ENCODE measurements at places on chromosomes 7 and 10. TPM values are rescaled to one million over a fixed set of nuclear protein-coding genes. Genes with fewer than 3 reads are reported as not detected.

DNA sequence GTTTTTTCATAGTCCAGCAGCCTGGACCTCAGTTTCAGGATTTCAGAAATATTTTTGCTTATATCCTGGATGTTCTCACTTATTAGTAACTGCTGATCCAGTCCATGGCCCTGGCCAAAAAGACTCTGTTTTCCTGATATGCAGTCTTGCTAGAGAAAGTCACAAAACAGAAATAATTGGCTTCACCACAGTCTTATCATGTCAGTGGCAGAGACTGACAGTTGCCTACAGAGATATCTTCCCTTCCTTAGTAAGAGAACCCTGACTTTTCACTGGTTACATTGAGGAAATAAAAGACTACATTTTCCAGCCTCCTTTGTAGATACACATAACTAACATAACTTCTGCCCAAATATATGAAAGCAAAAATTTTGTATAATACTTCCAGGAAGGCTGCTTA, 56.6 kb downstream of the AHR start:
- no peak for DNase-seq

DNA sequence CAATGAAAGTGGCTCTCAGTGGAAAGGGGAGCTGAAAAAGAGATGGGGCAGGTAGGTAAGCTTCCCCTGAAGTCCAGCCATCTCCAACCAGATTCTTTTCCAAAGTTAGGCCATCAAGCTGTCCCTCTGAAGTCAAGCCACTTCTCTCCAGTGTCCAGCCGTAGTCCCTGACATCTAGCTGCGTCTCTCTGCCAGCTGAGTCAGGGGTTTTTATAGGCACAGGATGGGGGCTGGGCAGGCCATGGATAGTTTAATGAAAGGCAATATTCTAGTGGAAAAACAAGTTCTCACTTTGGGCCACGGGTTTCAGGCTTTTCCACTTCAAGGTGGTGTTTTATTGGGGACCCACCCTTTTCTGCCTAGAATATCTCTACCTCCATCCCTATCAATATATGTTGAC, 36.8 kb downstream of the AVL9 start:
- DNase-seq: no peak

GRCh38 chr7:22433710-22434460, 66.1 kb downstream of the STEAP1B start:
- DNase-seq: no peak

DNA sequence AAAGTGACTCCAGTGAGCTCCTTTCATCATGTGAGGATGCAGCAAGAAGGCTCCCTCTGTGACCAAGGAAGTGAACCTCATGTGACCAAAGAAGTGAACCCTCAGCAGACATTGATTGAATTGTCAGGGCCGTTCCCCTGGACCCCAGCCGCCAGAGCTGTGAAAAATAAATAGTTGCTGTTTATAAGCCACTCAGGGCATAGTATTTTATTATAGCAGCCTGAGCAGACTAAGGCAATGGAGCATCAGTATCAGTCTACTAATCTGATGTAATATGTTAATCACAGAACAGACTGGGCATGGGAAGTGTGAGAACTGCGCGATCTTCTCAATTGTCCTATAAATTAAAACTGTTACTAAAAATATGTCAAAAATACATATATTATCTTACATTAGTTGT, 384.5 kb upstream of the PRKCQ start:
- DNase-seq: no peak

Gene FZD1
- total RNA-seq: 12.2 TPM

GRCh38 chr7:96657347-96658021, 52.2 kb downstream of the SEM1 start:
- no peak for DNase-seq

- DNase-seq: no peak
These were observed 398.3 kb upstream of the NPVF start for GRCh38 chr7:25626451-25627131.

DNA sequence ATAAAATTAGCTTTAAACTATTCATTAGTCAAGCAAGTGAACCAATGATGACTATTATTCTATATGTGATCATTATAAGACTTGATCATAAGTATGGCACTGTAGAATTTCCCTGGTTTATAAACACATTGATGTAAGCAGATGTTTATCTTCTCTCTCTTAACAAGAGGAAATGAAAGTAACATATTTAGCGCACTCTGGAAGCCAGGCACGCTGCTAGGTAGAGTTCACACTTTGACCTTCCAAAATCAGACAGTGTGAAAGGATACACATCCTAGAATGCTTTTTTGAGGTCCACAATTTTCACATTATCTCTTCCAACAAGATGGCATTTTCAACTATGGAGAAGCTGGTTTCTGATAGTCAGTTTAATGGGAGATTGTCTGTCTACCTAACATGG, 529.4 kb upstream of the IGFBP3 start:
- no peak for DNase-seq

DNA sequence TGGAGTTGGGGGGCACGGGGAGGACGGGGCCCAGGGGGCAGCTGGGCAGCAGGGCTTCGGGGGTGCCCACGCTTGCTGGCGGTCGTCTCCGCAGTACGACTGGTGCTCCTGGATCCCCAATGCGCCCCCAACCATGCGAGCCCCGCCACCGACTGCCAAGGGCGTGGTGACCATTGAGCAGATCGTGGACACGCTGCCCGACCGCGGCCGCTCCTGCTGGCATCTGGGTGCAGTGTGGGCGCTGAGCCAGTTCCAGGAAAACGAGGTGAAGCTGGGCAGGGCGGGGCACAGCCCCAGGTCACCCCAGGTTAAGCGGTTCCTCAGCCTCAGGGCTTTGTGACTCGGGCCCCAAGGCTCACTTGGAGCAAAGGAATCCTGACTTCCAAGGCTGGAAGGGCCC, 70.0 kb downstream of the ALOX5 start:
- DNase-seq: no peak

DNA sequence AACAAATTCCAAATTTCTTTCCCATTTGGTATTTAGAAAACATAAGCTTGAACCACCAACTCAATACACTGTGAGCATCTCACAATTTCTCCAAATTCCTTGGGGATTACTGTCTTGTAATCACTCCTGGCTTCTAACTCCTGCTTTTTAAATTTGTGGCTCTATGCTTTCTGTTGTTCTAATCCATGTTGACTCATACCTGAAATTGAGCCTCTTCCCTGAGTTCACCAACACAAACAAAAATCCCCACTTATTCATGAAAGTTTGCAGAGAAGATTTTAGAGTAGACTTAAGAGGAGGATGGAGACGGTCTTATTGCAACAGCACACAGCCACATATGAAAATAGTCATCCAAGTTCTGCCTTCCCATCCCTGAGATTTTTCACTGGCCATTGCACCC, 252.5 kb downstream of the PTEN start:
- no peak for DNase-seq

Gene FAM24B
- total RNA-seq: not detected

DNA sequence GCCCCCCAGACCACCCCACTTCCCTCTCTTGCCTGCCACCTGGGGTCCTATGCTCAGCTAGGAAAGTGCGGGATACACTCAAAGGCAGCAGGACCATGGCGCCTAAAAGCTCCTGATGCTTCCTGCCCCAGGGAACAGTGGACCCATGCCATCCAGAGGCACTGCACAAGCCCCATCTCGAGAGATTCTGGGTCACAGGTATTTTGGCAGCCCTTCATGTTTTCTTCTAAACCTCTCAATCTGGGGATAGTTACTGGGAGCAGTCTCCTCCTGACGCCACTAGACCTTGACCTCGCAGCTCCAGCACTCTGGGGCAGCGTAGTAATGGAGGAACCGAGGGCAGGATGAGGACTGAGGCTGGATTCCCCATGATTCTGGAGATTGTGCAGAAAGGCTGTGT, 107.1 kb downstream of the GRK5 start:
- DNase-seq: no peak

DNA sequence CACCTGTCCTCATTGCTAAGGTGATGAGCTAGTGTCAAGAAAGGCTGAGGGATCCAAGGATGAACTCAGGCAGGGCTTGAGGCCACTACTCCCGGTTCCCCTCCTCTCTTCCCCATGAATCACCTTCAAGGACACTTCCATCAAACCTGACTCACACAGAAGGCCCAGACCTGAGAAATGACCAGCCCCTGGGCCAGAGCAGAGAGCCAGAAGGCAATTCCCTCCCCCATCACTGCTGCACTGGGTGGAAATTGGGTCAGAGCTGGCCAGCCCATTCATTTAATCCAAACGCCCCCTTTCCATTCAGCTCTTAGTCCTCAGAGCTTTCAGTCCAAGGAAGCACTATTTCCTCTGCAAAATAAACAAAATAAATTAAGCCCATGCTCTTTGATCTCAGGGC, 182.0 kb downstream of the KCNMA1 start:
- no peak for DNase-seq

Gene PRSS2
- 2.2 TPM for total RNA-seq

GRCh38 chr10:89304026-89304425, 2.2 kb downstream of the IFIT2 start:
- no peak for DNase-seq

Gene PLEKHS1
- not detected for total RNA-seq

Gene FAM13C
- total RNA-seq: 3.6 TPM

Data from heart left ventricle (tissue), 16 donors.